CD4-positive, alpha-beta T cell treated with Interleukin-1 beta for 1 hour (primary cell): ENCODE measurements at places on chromosomes 7 and 10.

GRCh38 chr7:112981966-112982365 lies 104.7 kb downstream of the GPR85 start:
- DNase-seq: no peak

- DNase-seq: no peak
These were observed 125.1 kb upstream of the PPIF start for GRCh38 chr10:79222186-79222585.

DNA sequence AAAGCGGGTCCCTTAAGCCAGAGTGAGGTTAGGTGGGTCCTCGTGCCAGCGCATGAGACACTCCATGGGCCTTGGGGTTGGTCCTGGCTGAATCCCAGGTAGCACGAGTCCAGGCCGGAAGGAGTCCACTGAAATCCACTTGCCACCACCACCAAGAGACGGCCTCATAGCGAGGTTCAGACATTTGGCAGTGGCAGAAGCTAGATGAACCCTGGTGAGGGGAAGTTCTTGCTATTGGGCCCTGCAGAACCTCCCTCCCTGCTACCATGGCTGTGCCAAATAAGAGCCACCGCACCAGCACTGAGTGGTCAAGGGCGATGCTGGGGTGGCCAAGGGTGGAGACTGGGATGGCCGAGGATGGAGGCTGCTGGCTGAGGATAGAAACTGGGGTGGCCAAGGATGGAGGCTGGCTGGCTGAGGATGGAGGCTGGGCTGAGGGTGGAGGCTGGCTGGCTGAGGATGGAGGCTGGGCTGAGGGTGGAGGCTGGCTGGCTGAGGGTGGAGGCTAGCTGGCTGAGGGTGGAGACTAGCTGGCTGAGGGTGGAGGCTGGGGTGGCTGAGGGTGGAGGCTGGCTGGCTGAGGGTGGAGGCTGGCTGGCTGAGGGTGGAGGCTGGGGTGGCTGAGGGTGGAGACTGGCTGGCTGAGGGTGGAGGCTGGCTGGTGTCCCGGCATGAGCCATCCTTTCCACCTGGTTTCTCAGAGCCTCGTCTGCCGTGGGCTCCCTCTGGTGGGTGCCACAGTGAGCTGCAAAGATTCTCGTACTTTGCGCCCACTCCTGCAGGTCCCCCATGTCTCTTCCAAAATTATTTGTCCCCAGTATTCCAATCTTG lies 88.2 kb downstream of the ELFN1 start:
- peak; percentile 11 for DNase-seq

DNA sequence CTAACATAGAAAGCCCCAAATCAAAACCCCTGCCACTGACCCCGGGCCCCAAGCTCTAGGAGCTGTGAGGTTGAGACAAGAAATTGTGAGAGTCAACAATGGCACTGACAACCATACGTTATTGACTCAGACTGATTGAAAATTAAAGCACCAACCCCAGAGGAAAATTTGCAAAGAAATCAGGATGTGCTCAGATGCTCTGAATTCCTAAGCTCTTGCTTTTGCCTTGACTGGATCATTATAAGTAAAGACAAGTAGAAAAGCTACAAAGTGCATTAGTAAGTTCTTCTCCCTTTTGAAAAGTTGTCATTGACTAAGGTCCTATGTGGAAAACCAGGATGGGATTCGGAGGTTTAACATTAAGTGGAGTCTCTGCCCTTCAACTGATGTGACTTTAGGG lies 130.2 kb downstream of the SAMD9 start:
- no peak for DNase-seq
